ENCODE measurements at places on chromosomes 1 and 21. TPM values are rescaled to one million over a fixed set of nuclear protein-coding genes. Genes with fewer than 3 reads are reported as not detected.

ZNF496 gene
- 29.3 TPM for total RNA-seq

PRR9 gene
- total RNA-seq: not detected

ITPKB gene
- total RNA-seq: 351 TPM

BCL2L15 gene
- total RNA-seq: 1.7 TPM

RGS8 gene
- not detected for total RNA-seq

TP73 gene
- not detected for total RNA-seq

TDRD5 gene
- not detected for total RNA-seq

LCE1A gene
- total RNA-seq: not detected

RCSD1 gene
- 107 TPM for total RNA-seq

DNA sequence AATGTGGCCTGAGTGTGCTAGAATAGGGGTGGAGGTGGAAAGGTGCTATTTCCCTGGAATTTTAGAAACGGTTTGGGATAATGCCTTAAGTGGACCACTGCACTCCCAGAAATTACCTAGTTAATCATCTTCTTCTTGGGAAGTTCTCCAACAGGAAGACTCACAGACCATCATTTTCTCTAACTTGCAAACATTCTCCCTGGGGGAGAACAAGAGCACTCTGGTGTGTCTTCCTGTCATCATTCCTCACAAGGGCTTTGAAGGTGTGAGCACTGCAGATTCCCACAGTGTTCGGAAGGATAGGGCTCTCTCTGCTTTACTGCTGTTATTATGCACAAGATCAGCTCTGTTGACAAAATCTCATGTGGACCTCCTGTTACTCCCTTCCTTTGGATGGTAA lies 54.9 kb upstream of the TSPAN2 start:
- DNase-seq: no peak

GRCh38 chr1:15256584-15256983 lies 9.6 kb downstream of the FHAD1 start:
- no peak for DNase-seq

DNA sequence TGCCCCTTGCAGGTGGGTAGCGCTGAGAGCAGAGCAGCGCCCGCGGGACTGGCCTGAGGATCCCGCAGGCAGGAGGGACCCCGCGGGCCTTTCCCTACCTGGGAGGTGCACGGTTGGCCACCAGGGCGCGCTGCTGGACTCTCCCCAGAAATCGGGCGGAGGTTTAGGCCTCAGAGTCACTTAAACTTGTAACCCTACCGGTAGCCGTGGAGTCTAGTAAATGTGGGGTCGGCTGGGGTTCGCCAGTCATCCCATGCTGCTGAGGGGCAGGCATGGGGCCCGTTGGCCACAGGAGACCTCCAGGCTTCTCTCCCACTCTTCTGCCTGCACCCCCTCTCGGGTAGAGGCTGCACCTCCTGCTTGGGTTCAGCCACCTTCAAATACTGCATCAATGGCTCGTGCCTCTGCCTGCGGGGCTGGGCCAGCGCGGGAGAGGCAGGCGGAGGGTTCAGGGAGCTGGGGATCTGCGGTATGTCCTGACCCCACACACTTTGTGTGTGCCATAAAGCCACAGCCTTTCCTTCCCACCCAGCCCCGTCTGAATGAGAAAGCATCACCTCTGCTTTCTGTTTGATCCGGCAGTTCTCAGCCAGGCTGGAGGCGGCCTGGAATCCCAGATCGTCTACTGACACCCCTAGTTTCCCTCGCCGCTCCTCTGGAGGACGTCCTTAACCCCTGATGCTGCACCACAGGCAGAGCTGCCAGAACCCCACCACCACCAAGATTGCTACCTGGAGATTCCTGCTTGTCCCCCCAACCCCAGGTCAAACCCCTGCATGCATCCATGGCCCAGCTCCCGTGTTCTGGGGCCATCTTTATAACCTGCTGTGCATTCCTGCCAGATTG lies 12.3 kb upstream of the GSTM4 start:
- peak; percentile 91 for DNase-seq

DNA sequence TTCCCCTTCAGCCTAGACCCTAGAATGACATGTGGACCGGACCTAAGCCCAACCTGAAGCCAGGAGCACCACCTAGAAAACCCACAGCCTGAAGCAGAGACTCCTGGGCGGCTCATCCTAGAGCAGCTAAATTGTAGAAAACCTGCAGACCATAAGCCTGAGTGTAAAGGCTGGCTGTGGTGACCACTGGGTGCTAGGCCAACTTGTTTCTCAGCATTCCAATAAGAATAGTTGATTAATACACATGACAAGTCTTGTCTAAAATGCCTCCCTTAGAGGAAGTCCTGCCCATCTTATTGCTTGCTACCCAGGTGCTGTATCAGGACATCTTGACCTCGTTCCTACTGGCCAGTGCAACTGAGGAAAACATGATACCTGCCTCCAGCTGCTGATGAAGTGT lies 23.3 kb upstream of the CASQ2 start:
- no peak for DNase-seq

DNA sequence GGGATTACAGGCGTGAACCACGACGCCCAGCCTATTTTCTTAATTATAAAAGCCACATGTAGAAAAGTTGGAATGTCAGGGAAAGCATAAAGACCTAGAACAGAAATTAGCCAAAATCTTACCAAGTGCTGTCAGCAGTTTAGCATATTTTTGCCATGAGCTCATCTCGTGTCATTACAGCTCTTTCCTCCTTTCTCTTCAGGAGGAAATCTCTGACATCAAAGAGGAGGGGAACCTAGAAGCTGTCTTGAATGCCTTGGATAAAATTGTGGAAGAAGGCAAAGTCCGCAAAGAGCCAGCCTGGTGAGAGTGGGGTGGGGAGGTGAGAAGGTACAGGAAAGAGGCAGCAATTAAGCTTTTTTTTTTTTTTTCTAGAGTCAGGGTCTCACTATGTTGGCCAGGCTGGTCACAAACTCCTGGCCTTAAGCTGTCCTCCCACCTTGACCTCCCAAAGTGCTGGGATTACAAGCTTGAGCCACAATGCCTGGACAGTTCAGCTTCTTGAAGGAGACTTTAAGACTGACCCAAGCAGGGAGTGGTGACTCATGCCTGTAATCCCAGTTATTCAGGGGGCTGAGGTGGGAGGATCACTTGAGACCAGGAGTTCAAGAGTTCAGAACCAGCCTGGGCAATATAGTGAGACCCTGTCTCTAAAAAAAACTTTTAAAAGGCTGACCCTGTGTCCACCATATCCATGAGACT lies 8.4 kb upstream of the BGLAP start:
- DNase-seq: no peak

DNA sequence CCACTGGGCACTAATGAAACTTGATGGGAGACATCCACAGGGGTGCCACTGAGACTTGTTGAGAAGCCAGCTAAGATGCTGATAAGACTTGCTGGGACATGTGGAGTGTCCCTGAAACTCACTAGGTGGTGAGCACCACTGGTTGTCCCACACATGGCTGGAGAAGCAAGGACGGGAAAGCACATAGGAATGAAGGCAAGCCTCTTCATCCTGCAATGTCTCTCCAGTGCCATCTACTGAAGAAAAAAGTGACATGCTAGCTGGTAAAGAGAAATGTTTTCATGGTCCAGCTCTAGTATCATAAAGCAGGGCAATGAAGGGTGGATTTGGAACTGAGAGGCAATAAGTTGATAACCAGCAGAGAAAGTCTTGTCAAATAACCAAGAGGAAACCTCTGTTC lies 283.0 kb downstream of the PAPPA2 start:
- DNase-seq: no peak

GRCh38 chr1:112320058-112320457 lies 76.0 kb upstream of the CTTNBP2NL start:
- DNase-seq: no peak

DNA sequence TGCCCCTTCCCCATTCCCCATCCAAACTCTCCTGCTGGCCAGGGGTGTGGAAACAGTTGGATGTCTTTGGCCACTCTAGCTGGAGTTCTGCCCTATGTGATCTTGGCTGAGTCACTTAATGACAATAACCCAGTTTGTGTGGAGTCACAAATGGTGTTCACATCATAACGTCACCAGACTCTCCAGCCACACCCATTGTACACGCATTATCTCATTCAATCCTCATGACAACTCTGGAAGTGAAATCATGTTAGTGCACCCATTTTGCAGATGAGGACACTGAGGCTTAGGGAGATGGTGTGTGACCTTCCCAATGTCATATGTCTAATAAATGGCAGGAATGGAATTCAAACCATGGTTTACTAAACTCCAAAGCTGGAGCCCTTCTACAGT lies 1.2 kb upstream of the CDA start:
- DNase-seq: no peak

GRCh38 chr21:29306920-29307319 lies 8.2 kb downstream of the BACH1 start:
- DNase-seq: no peak

GRCh38 chr1:61053226-61053711 lies 29.1 kb upstream of the NFIA start:
- DNase-seq: no peak

DNA sequence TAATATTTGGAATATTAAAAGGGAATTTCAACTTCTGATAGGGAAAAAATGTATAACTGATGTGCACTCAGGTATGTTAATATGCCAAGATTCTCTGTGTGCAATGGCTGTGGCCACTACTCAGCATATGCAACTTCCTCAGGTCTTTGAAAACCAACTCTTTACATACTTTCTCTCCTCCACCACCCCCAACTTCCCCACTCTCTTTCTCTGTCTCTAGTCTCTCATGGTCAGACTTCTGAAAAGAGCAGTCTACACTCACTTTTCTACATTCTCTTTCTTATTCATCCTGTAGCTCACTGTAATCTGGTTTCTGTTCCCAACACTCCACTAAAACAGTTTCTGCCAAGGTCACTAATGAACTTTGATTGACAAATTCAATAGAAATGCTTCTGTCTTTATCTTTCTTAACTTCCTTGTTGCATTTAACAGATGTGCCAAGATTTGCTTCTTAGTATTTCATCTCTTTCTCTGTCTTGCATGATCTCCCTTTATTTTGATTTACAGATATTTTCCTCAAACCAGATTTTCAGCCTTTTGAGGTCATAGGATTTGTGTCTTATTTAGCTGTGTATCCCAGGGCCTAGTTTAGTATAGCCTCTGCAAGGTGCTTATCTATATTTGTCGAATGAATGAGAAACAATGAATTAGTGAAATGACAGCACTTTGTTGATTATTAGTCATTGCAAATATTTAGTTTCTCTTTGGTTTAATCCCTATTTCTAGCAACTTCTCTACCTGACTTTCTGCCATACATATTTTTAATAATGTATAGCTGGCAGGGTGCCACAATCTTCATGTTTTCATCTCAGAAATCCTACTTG lies 168.9 kb downstream of the LMO4 start:
- DNase-seq: no peak

- DNase-seq: no peak
These were observed 3.4 kb upstream of the PLEKHM2 start for GRCh38 chr1:15680561-15681348.
